ENCODE measurements at places on chromosomes 1 and 21. TPM values are rescaled to one million over a fixed set of nuclear protein-coding genes. Genes with fewer than 3 reads are reported as not detected.

- peak overlapping the region; percentile 99 for H3K27ac ChIP-seq
- peak overlapping the region; percentile 95 for H3K4me3 ChIP-seq
- peaks cover 31% of the 10 kb centered on the region for H3K4me1 ChIP-seq
- H3K36me3 ChIP-seq, result peaks cover 14% of the 10 kb centered on the region
Observed at GRCh38 chr1:174023440-174023839, 1.3 kb upstream of the RC3H1 start.

GRCh38 chr1:192809307-192810252 lies 741 bp downstream of the RGS2 start:
- H3K4me3 ChIP-seq, result peak overlapping the region; percentile 96
- H3K4me1 ChIP-seq, result peaks cover 18% of the 10 kb centered on the region
- peaks cover 5% of the 10 kb centered on the region for H3K36me3 ChIP-seq
- peak overlapping the region; percentile 85 for H3K27ac ChIP-seq
- DNase-seq, result peak; percentile 18

DNA sequence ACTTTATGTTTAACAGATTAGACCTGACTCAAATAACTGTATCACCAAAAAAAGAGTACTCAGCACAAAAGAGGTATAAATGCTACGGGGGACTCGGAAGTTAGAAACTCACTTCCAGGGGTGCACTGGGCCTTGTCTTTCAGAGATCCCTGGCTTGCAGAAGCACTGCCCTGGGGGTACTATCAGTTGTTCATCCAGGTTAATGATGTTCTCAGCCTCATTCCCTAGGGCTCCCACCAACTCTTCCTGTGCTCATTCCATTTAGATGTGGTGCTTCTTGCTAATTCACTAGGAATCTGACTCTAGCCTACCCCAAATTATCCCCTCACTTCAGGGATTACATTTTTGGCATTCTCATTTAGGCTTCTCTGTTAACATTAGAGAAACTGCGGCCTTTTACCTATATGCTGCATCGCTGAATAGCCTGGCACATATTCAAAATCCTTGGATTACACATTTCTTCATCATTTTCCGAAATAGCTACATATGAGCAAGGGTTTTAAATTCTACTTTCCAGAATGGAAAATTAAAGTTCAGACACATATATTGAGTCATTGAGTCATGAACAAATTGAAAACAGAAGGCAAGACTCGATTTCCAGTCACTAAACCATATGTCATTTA lies 338.5 kb downstream of the KCTD3 start:
- H3K36me3 ChIP-seq, result no peaks in the 10 kb centered on the region
- H3K4me1 ChIP-seq, result no peaks in the 10 kb centered on the region
- no peak for DNase-seq
- no peaks in the 10 kb centered on the region for H3K27me3 ChIP-seq
- H3K4me3 ChIP-seq, result no peak overlapping the region
- no peak overlapping the region for H3K27ac ChIP-seq

GRCh38 chr1:43854473-43854872 lies 79.1 kb upstream of the ARTN start:
- no peak overlapping the region for H3K4me3 ChIP-seq
- H3K4me1 ChIP-seq, result peaks cover 8% of the 10 kb centered on the region
- H3K36me3 ChIP-seq, result peaks cover 7% of the 10 kb centered on the region

- DNase-seq, result no peak
- H3K4me3 ChIP-seq, result no peak overlapping the region
- peaks cover 10% of the 10 kb centered on the region for H3K36me3 ChIP-seq
Observed at GRCh38 chr1:228339059-228339704, 67.5 kb downstream of the TRIM11 start.

- DNase-seq, result no peak
- peak overlapping the region; percentile 66 for H3K27ac ChIP-seq
- peaks cover 42% of the 10 kb centered on the region for H3K4me1 ChIP-seq
- H3K4me3 ChIP-seq, result no peak overlapping the region
- H3K36me3 ChIP-seq, result peaks cover 8% of the 10 kb centered on the region
- peaks cover 6% of the 10 kb centered on the region for H3K27me3 ChIP-seq
Observed at GRCh38 chr21:42236014-42236413, 17.1 kb downstream of the ABCG1 start.

GRCh38 chr1:76284842-76285241 lies 210.3 kb downstream of the ST6GALNAC3 start:
- peaks cover 36% of the 10 kb centered on the region for H3K4me1 ChIP-seq
- H3K4me3 ChIP-seq, result no peak overlapping the region
- H3K27ac ChIP-seq, result peak overlapping the region; percentile 94
- DNase-seq, result no peak
- no peaks in the 10 kb centered on the region for H3K36me3 ChIP-seq

DNA sequence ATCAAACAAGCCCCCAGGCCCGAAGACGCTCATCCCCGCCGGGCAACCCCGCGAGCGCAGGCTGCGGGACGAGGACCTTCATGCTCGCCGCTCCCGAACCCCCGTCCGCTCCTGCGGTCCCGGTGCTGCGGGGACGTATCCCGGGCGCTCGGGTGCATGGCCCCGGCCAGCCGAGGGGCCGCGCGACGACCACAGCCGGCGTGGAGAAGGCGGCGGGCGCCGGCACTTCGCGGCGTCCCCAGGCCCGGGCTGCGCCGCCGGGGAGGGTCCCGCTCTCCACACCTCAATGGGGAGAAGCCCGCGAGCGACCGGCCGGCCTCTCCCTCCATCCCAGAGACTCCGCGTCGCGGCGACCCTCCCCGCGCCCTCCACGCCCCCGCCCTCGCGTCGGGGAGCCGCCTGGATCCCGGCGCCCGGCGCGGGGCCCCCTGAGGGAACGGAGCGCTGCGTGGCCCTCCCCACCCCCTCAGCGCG lies 401 bp downstream of the ERRFI1 start:
- peaks cover 6% of the 10 kb centered on the region for H3K27me3 ChIP-seq
- peak overlapping the region; percentile 38 for H3K27ac ChIP-seq
- peaks cover 38% of the 10 kb centered on the region for H3K4me1 ChIP-seq
- H3K4me3 ChIP-seq, result peak overlapping the region; percentile 94

- peaks cover 1% of the 10 kb centered on the region for H3K27me3 ChIP-seq
- H3K27ac ChIP-seq, result no peak overlapping the region
- no peak for DNase-seq
- no peaks in the 10 kb centered on the region for H3K36me3 ChIP-seq
- no peaks in the 10 kb centered on the region for H3K4me1 ChIP-seq
Observed at GRCh38 chr1:55824251-55824640, 609.1 kb upstream of the USP24 start.

DNA sequence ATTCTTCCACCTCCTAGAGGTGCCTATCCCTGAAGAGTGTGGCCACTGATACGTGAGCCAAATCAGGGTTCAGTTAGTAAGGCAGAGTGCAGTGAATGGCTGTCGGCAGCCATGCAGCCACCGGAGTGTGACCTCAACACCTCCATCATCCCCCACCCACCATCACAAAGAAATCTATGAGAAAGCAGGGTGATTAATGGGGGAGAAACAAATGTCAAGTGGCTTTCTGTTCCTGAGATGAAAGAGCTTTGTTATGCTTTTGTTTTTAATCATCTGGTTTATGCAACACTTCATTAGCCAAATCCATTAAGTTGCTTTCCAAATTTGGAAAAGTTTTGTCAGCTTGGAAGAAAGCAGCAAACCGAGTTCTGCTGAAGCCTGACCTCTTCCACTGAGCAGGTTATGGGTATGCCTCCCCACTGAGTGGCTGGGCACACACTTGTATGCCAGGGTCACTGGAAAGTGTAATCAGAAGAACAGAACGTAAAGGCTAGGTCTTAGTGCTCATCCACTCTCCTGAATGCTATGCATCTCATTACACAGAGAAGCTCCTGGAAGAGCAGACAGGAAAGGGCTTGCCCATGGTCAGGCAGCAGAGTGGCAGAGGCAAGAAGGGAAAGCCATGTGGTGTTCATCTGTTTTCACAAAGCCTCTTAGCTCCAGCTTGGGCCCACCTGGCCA lies 57.1 kb upstream of the ATP1B1 start:
- no peak overlapping the region for H3K27ac ChIP-seq
- H3K27me3 ChIP-seq, result peaks cover 1% of the 10 kb centered on the region
- H3K4me1 ChIP-seq, result no peaks in the 10 kb centered on the region
- H3K4me3 ChIP-seq, result no peak overlapping the region
- DNase-seq, result no peak

DNA sequence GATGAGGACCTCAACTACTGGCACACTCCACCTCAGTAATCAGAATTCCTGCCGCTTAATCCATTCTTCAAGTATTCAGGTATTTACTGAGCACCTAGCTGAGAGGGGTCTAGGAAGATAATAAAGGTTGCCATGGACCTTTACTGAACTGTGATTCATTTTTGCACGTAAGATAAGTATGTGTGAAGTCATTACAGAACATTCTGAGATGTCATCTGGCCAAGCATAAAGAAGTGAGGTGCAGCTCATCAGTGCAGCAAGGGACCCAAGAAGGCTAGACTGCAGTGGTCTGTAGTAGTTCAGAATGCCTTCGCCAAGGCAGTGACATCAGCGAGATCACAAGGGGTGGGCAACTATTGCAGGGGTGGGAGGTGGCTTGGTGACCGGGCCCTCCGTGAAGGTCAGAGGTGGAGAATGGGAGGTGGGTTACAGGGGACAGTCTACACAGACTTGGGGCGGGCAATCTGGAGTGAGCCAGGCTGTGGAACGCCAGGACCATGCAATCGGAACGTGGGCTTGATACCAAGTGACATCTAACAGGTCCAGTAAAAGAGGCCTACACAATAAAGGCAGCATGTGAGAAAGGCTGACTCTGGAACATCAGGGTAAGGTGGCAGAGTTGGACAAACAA lies 107.4 kb downstream of the SLC45A1 start:
- peak overlapping the region; percentile 90 for H3K27ac ChIP-seq
- H3K36me3 ChIP-seq, result peaks cover 8% of the 10 kb centered on the region
- H3K27me3 ChIP-seq, result peaks cover 15% of the 10 kb centered on the region
- DNase-seq, result no peak
- peak overlapping the region; percentile 13 for H3K4me3 ChIP-seq

DNA sequence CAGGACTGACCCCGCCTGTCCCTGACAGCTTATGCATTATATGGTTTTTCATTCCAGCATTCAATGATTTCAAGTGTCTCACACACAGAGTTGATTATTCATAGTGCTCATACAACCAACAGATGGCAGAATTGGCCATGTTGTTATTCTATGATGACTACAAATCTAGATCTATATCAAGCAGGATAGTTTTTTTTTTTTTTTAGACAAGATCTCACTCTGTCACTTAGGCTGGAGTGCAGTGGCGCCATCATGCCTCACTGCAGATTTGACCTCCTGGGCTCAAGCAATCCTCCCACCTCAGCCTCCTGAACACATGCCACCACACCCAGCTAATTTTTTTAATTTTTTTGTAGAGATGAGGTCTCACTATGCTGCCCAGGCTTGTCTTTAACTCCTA lies 40.1 kb upstream of the LRRC8D start:
- H3K4me3 ChIP-seq, result no peak overlapping the region
- no peaks in the 10 kb centered on the region for H3K27me3 ChIP-seq
- H3K4me1 ChIP-seq, result no peaks in the 10 kb centered on the region
- DNase-seq, result no peak

The GJC2 gene
- 13.0 TPM for total RNA-seq

The SPRR2F gene
- not detected for total RNA-seq

The ATAD3B gene
- total RNA-seq, result 27.2 TPM

The PLA2G5 gene
- total RNA-seq, result 0.77 TPM

The RSBN1 gene
- 15.0 TPM for total RNA-seq

The TIE1 gene
- 643 TPM for total RNA-seq

Measured in endothelial cell (in vitro differentiated cells).